ENCODE measurements at places on chromosomes 12 and 14.

- no peak for DNase-seq
Measured at GRCh38 chr12:119676022-119676421, 8.1 kb downstream of the PRKAB1 start.

GRCh38 chr12:50595667-50596066, 90.9 kb downstream of the DIP2B start:
- no peak for DNase-seq

GRCh38 chr12:112482733-112483132, 64.0 kb downstream of the PTPN11 start:
- no peak for DNase-seq

DNA sequence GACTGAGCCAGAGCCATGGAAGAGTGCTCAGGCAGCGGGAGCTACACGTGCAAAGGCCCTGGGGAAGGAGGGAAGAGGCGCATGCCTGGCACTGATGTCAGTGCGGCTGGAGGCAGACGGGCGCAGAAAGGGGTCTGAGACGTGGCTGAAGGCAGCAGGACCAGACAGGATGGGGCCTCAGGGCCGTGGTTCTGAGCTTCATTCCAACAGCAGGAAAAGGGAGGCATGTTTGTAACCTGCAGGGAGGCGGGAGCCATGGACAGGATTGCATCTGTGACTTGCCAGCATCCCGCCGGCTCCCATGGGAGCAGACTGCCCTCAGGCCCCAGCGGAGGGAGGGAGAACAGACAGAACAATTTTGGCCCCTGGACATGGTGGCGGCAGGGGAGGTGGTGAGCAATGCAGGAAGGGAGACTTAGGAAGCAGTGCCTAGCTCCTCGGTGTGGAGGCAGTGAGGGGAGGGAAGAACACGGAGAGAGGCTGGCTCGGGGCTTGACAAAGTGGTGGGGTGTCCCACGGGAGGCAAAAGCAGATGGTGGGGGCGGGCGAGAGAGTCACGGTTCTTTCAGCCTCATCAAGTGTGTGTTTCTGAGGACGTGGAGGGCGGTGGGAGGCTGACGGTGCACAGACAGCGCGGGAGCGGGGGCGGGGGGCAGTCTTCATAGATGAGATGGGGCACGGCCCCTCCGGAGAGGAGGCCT, 33.3 kb upstream of the INF2 start:
- DNase-seq, result no peak

GRCh38 chr12:15778126-15778525, 11.1 kb downstream of the EPS8 start:
- DNase-seq, result peak; percentile 58

DNA sequence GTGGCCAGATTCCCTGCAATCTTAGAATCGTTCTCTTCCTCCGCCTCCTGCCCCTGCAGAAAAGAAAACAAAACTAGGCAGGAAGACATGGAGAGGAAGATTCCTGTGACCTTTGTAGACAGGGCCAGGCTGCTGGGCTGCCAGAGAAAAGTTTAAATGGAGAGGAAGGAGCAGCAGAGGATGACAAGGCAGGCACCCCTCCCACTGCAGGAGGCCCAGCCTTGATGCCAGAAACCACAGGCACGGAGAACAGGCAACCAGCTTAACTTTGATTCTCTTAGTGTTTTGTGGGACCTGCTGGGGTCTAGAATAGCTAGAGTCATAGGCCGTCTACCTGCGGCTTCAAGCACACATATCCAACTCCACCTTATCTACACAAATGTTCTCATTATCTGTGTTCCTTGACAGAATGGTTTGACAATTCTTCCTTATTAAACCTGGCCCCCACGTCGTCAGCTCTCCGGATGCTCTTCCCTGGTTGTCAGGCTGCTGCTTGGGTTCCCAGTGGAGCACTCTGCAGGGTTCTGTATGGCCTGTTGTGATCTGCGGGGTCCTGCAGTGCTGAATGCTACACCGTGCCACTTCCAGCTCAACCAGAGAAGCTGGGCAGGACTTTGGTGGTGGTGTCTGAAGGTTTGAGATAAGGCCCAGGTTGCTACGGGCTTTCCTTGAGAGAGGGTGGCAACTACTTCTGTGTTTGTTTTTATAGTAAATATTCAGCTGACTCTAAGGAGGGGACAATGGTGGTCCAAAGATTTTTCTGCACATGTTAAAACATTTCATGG, 609.5 kb downstream of the AACS start:
- no peak for DNase-seq

GRCh38 chr12:80593766-80594165, 113.7 kb upstream of the MYF6 start:
- DNase-seq, result peak; percentile 97

GRCh38 chr12:131473741-131474709, 236.9 kb upstream of the SFSWAP start:
- no peak for DNase-seq

- DNase-seq, result no peak
Measured at GRCh38 chr14:96501217-96501739, 904 bp upstream of the PAPOLA start.

DNA sequence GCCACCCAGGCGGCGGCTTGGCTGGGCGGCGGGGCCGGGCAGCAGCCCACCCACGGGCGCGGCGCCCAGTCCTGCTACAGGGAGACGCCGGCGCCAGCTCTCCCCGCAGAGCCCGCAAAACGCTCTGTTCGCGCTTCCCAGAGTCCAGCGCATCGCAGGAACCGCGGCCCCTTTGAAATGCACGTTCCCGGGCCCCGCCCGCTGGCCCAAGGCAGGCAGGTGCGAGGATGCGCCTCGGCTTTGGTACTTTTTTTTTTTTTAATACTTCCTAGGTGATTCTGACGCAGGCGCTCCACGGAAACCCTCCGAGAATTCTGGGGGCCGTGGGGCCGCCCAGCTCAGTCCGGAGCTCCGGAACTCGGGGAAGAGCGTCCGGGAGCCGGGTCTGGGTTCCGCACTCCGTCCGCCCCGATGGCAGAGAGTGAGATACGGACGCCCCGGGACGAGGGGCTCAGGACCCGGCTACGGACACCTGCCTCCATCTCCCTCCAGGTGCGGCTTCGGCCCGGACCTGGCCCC, 483 bp downstream of the POC1B start:
- DNase-seq, result no peak

GRCh38 chr12:100077367-100077766, 65.3 kb downstream of the BLTP3B start:
- peak; percentile 2 for DNase-seq

DNA sequence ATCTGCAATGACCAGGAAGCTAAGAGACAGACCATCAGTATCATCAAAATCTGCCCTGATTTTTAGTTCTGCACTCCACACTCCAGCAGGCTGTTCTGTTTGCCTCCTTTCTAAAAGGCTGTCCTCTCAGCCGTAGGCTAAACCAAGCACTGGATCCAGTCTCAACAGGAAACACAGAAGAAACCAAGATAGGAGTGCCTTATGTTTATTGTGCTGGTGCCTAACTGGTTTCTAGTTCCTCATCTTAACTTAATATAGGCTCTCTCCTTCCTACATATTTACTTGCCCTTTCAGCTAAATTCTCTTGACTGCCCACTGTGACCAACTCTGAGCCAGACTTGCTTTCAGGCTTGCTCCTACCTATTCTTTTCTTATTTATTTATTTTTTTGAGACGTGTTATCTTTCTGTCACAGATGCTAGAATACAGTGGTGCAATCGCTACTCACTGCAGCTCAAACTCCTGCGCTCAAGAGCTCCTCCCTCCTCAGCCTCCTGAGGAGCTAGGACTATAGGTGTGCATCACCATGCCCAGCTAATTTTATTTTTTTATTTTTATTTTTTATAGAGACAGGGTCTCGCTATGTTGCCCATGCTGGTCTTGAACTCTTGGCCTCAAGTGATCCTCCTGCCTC, 30.8 kb downstream of the GALNT4 start:
- DNase-seq, result no peak

DNA sequence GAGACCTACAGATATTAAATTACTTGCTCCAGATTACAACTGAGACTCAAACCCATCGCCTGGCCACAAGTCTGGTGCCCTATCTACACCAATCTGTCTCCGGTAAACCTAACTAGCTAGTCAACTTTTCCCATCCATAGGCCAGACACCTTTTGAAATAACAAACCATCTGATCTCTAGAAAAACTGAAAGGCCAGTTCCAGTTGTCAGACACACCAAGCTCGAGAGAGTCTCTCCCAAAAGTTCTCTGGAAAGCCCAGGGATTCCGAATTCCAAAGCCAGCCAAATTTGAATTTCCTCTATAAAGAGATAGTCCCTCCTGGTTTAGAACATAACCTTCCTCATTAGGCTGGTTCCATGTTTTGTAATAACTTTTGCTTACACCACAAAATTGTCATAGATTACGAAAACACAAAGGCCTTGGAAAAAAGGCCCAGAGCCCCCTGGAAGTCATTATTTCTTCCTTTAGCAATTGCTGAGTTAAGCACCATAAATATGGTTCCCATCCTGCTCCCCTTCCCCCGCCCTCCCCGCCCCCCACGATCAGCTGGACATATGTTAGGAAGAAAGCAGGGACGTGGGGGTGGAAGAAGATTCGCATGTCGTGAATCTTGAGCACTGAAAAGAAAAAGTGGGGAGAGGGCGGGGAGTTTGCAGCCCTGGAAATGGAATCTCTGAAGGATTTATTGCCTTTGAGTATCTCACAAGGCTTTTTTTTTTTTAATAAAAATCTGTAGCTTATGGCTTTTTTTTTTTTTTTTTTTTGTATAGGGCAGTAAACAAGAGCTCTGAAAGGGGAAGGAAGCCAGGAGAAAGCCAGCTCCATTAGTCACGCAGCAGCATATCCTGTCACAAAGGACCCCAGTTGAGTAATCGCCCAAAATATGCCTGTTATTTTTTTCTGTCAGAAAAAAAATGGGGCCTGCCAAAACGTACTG, 110.4 kb downstream of the ZFP36L1 start:
- peak; percentile 99 for DNase-seq

DNA sequence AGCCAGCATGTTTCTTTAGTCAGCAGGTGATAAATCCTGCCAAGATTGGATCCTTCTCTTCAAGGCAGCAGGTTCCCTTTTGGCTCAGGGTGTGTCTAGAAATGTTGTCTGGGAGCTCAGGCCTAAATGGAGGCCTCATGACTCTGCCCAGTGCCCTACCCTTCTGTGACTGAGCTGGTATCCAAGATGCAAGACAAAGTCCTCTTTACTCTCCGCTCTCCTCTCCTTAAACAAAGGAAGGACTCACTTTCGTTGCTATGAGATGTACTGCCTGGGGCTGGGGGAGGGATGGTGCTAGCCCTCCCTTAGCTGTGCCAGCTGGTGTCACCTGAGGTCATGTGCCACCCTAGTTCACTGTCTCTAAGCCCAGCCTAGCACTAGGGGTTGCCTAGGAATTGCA, 13.8 kb upstream of the TMPRSS12 start:
- no peak for DNase-seq

DNA sequence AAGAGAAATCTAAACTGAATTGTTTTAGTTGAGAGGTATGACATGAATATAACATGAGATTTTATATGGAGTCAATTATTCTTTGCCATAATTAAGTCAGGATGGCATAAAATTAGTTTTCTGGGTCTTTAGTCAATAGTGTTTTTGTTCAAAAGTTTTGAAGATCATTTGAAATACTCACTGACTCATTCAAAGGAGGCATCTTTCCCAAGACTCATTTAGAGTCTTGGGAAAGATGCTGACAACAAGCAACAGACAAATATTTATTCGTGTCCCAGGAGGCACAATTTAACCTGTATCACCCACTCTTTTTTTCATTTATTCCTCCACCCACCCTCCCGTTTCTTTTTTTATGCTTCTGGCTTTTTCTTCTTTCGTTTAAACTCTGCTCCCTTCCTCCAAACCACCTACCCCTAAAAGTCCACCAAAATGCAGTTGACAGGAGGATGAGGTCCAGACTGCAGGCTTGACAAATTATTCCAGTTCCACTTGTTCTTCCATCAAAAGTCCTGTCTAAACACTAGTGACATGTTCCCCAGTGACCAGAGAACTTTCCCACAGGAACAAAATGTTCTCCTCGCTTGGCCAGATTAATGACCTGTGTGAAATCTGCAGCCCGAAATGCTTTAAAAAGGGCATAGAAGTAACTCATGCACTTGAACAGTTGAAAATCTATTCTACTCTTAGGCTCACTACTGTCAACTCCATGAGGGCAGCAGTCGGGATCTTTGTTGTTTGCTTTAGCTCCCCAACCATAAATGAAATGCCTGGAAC, 43.3 kb upstream of the CSRP2 start:
- no peak for DNase-seq

DNA sequence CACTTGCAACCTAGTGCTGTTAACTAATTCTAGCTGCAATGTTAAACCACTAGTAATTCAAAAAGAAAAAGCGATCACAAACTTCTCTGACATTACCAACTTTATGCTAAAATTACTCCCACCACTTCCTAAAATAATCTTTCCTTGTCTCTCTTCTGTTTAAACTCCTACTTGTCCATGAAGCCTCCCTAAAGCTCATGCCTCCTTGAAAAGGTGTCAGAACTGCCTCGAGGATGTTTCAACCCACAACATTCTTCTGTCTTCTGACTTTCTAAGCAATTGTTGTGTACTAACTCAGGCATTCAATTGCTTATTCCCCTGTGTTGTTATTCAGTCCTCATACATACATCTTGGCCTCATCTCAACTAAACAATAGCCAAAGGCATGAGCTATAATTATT, 5.9 kb downstream of the GNPTAB start:
- DNase-seq, result no peak

- DNase-seq, result peak; percentile 28
Measured at GRCh38 chr14:71658261-71658860, 273.9 kb upstream of the RGS6 start.
